ENCODE measurements at places on chromosomes 2 and 18. TPM values are rescaled to one million over a fixed set of nuclear protein-coding genes. Genes with fewer than 3 reads are reported as not detected.
A peak's percentile ranks its signal among the peaks of the same experiment; 100 is the strongest.

DNA sequence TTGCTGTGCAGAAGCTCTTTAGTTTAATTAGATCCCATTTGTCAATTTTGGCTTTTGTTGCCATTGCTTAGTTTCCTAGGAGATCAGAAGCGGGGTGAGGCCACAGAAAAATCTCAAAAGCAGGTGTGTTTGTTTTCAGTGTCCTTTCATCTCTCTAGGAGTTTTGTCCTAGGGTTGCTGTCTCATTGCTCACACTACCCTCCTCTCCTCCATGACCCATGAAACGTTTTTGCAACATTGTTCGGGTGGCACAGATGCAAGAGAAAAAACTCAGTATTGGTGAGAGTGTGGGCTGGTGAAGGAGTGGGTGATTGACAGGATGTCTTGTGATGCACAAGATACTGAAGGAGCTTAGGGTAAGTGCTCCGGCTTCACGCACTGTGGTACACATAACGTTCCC, 103.6 kb downstream of the LYPD1 start:
- no peak overlapping the region for H3K27ac ChIP-seq
- no peaks in the 10 kb centered on the region for H3K4me1 ChIP-seq
- no peak overlapping the region for H3K4me3 ChIP-seq
- no peaks in the 10 kb centered on the region for H3K36me3 ChIP-seq

- H3K27me3 ChIP-seq, result no peaks in the 10 kb centered on the region
- no peak overlapping the region for H3K27ac ChIP-seq
- no peaks in the 10 kb centered on the region for H3K36me3 ChIP-seq
- DNase-seq, result no peak
- H3K4me1 ChIP-seq, result peaks cover 23% of the 10 kb centered on the region
Observed at GRCh38 chr2:16629044-16629443, 36.6 kb downstream of the CYRIA start.

CBLN2 gene
- total RNA-seq, result not detected

- H3K4me1 ChIP-seq, result no peaks in the 10 kb centered on the region
- H3K27me3 ChIP-seq, result peaks cover 6% of the 10 kb centered on the region
- no peaks in the 10 kb centered on the region for H3K36me3 ChIP-seq
- H3K4me3 ChIP-seq, result no peak overlapping the region
Observed at GRCh38 chr2:238511614-238511950, 84.9 kb downstream of the ASB1 start.

GRCh38 chr2:217790195-217790594, 212.6 kb downstream of the TNS1 start:
- H3K27me3 ChIP-seq, result no peaks in the 10 kb centered on the region
- H3K4me1 ChIP-seq, result peaks cover 11% of the 10 kb centered on the region
- H3K4me3 ChIP-seq, result peak overlapping the region; percentile 51
- no peak for DNase-seq
- peak overlapping the region; percentile 8 for H3K27ac ChIP-seq

DNA sequence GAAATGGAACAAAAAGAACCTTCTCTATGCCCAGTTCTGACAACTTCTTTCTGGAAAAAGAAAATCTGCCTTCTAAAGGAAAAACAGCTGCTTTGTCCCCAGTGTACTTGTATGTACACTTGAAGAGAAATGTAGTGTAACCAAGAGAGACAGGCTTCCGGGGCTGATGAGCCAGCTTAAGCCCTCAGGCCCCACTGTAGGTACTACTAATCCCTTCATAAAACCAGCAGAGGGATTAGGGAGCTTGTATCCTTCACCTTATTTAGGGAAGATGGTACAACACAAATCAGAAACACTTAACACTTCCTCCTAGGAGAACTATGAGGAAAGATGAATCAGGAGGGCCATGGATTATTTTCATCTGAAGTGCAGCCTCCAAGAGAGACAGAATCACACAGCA, 18.8 kb upstream of the SUCLG1 start:
- H3K27ac ChIP-seq, result no peak overlapping the region
- no peak overlapping the region for H3K4me3 ChIP-seq
- H3K27me3 ChIP-seq, result peaks cover 5% of the 10 kb centered on the region
- no peak for DNase-seq

GRCh38 chr2:103383541-103383940, 621.7 kb downstream of the TMEM182 start:
- H3K4me3 ChIP-seq, result no peak overlapping the region
- DNase-seq, result no peak
- no peaks in the 10 kb centered on the region for H3K27me3 ChIP-seq
- no peaks in the 10 kb centered on the region for H3K36me3 ChIP-seq
- H3K27ac ChIP-seq, result no peak overlapping the region
- no peaks in the 10 kb centered on the region for H3K4me1 ChIP-seq

ADGRF3 gene
- total RNA-seq, result 3.1 TPM

TRIP12 gene
- total RNA-seq, result 256 TPM
